Breast epithelium (tissue), 4 donors: ENCODE measurements at places on chromosomes 13 and 19.
A peak's percentile ranks its signal among the peaks of the same experiment; 100 is the strongest.

- H3K27me3 ChIP-seq = no peaks in the 10 kb centered on the region
- H3K4me1 ChIP-seq = no peaks in the 10 kb centered on the region
- no peak overlapping the region for H3K27ac ChIP-seq
- no peak overlapping the region for H3K4me3 ChIP-seq
- no peaks in the 10 kb centered on the region for H3K36me3 ChIP-seq
These were observed 16.2 kb downstream of the PCID2 start for GRCh38 chr13:113192279-113192678.

DNA sequence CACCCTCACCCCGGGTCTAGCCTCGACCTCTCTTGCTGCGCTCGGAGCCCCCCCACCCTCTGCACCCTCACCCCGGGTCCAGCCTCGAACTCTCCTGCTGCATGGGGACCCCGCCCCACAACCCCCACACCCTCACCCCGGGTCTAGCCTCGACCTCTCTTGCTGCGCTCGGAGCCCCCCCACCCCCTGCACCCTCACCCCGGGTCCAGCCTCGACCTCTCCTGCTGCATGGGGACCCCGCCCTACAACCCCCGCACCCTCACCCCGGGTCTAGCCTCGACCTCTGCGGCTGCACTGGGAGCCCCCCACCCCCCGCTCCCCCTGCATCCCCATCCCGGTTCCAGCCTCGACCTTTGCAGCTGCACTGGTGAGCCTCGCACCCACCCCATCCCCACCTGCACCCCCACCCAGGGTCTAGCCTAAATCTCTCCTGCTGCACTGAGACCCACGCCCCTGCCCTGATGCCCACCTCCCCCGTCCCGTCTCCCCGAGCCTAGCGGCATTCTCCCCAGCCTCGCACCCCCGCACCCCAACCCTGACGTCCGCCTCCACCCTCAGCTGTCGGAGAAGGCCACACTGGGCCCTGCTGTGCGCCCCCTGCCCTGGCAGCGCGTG lies 1.8 kb downstream of the CFD start:
- no peak overlapping the region for H3K27ac ChIP-seq
- DNase-seq = no peak
- H3K36me3 ChIP-seq = no peaks in the 10 kb centered on the region
- peaks cover 3% of the 10 kb centered on the region for H3K27me3 ChIP-seq
- H3K4me3 ChIP-seq = peak overlapping the region; percentile 52

DNA sequence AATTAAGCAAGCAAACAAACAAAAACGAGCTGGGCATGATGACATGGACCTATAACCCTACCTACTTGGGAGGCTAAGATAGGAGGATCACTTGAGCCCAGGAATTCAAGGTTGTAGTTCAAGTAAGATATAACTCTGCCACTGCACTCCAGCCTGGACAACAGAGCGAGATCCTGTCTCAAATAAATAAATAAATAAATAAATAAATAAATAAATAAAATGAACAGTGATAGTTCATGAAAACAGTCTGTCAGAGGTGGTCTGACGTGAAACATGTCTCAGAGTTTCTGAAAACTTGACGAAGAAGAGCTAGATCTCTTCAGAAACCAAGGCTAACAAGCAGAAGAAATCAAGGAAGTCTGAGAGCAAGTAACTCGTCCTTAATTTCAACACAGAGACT lies 188.8 kb upstream of the GPC6 start:
- H3K27me3 ChIP-seq = no peaks in the 10 kb centered on the region
- no peaks in the 10 kb centered on the region for H3K4me1 ChIP-seq
- no peak for DNase-seq
- H3K27ac ChIP-seq = no peak overlapping the region
- no peak overlapping the region for H3K4me3 ChIP-seq

DNA sequence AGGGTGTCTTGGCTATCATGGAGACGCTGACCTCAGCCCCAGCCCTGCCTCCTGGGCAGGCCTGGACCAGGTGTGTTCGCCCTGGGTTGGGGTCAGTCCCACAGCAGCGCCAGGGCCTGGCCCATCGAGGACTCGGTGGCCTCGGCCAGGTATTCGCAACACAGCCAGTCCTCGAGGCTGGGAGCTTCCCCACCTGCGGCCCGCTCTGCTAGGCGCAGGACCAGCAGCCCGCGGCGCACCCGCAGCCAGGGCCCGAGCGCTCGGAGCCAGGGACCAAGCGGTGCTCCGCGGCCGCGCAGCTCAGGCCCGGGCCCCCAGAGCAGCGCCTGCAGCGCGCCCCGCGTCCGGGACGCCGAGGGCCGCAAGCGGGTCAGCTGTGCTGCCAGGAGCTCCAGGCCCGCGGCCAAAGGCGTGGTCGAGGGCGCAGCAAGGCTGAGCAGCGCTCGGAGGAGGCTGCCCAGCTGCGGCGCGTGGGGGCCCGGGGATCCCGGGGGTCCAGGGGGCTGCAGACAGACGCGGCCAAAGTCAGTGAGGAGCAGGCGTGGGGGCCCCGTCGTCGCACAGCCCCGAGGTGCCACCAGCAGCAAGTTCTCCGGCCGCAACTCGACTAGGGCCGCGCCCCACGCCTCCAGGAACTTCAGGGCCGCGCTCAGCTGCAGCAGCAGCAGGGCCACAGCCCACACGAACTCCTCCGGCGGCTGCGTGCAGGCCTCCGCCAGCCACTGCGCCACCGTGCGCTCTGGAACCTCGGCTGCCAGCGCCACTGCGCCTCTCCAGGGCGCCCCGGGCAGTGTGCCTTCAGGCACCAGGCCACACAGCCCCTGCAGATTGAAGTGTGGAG lies 6.2 kb downstream of the PEAK3 start:
- no peaks in the 10 kb centered on the region for H3K27me3 ChIP-seq
- no peak overlapping the region for H3K27ac ChIP-seq
- no peaks in the 10 kb centered on the region for H3K36me3 ChIP-seq
- H3K4me1 ChIP-seq = peaks cover 25% of the 10 kb centered on the region

DNA sequence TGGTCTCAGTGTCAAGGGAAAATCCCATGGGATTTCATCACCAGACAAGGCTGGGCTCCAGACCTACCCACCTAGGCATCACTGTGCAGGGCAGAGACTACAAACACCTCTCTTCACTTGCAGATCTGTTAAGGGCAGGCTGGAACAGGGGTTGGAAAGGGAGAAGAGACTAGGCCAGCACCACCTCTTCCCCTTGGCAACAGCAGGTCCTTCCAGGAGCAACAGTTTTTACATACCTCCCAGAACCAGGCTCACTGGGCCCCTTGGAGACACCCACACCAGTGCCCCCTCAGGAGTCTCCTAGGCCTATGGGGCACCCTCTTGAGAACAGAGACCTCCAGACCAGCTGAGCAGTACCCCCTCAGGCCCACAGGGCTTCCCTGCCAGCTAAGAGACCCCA lies 2.5 kb upstream of the UBE2M start:
- H3K4me3 ChIP-seq = no peak overlapping the region
- no peak for DNase-seq

GRCh38 chr19:29687244-29687896 lies 22.1 kb downstream of the PLEKHF1 start:
- peak overlapping the region; percentile 75 for H3K27ac ChIP-seq
- DNase-seq = no peak
- peaks cover 3% of the 10 kb centered on the region for H3K4me1 ChIP-seq

DNA sequence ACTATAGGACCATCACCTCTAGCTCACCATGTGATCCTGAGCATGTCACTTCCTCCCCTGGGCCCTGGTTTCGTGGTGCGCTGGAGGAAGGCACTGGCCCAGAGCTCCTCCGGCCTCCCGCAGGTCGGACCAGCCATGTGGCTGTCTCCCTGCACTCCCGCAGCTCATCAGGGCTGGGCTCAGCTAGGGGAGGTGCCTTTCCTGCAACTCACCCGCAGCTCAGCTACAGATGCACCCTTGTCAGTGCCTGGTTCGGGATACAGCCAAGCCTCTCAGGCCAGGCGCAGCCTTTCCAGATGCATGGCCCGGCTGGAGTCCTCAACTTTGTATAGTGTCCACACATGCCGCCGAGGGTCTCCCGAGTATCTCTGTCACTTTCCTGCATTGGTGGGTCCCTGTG lies 138.2 kb upstream of the VSTM2B start:
- H3K27ac ChIP-seq = no peak overlapping the region
- H3K4me1 ChIP-seq = no peaks in the 10 kb centered on the region
- DNase-seq = no peak
- no peaks in the 10 kb centered on the region for H3K36me3 ChIP-seq

DNA sequence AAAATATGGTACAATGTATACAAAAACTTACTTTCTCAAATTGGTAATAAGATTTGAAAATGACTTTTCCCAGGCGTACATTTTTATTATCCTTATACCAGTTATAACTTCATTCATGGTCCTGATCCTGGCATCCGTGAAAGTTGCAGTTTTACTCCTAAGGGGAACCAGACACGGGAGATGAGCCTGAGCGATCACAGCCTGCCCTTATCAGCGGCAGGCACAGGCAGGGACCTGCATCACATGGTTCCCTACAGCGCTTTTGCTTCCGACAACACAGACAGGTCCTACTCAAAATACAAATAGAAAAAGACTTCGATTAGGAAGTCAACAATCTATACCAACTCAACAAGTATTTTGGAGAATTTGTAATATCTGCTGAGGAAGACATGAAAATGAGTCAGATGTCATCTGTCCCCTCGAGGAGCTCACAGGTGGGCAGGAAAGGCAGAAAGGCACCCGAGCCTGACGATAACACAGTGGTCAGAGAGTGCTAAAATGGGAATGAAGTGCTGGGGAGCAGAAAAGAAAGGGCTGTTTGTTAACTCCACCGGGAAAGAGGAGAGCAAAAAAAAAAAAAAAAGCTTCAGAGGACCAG lies 93.4 kb downstream of the ABCC4 start:
- H3K27me3 ChIP-seq = no peaks in the 10 kb centered on the region
- H3K27ac ChIP-seq = no peak overlapping the region
- no peak overlapping the region for H3K4me3 ChIP-seq

DNA sequence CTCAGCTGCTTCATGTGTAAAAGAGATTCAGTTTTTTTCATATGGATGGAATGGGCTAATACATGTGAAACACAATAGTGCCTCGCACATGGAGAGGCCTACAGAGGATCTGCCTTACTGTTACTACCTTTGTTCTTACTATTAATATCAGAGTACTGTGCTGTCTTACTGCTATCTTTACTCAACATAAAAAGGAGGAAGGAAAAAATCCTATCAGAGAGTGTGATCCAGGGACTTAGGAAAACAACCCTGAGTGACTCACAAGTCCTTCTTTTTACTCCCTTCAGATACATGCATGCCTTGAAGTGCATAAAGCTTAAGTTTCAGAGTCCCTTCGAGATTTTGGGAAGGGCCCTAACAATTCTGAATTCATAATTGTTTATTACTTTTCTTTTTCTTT lies 136.8 kb downstream of the TBC1D4 start:
- H3K27me3 ChIP-seq = no peaks in the 10 kb centered on the region
- no peaks in the 10 kb centered on the region for H3K4me1 ChIP-seq
- peak overlapping the region; percentile 42 for H3K27ac ChIP-seq
- no peak for DNase-seq
- peaks cover 4% of the 10 kb centered on the region for H3K36me3 ChIP-seq
- no peak overlapping the region for H3K4me3 ChIP-seq

DNA sequence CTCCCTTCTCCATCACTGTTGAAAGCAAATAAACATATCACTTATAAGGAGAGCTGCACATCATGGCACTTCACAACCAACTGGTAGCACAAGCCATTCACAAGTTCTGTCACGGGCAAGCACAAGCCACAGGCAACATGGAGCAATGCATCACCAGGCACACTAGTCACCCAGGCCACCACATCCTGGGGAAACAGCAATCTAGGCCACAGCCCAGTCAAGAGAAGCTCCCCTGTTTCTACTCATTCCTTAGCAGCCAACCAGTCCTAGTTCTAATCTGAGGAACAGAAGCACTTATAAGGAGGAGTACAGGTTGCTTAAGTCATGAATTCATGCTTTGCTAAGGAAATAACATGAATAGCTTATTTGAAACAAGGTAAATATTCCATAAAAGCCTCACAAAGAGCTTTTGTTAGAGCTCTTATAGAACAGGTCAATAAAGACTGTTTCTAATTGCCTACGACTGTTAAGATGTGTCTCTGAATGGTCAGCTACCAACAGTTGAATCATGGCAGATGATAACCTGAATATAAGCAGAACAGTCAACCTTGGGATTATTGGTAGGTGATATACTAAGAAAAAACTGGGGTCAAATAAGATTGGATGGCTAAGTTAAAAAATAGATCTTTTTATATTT lies 169.0 kb downstream of the TBC1D4 start:
- H3K27ac ChIP-seq = no peak overlapping the region
- no peaks in the 10 kb centered on the region for H3K27me3 ChIP-seq
- H3K4me1 ChIP-seq = no peaks in the 10 kb centered on the region
- H3K36me3 ChIP-seq = peaks cover 4% of the 10 kb centered on the region
- no peak for DNase-seq

DNA sequence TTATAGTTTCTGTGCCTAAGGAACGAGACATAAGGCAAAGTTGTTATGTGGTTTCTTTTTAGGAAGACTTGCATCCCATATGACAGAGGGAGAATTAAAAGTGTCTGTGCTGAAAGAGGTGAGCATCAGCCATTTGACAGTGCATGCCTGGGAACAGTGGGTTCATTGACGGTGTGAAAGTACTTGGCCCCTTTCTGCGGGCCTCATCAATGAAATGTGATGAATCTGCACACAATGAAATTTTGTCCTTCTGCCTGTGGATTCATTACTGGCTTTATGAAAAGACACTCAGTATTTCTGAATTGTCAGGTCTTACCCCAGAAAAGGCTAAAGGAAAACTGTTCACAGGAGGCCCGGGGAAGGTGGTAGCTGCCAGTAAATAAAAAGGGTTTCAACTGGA lies 295.8 kb downstream of the FOXO1 start:
- DNase-seq = no peak
- H3K27ac ChIP-seq = no peak overlapping the region
- H3K4me3 ChIP-seq = no peak overlapping the region
- no peaks in the 10 kb centered on the region for H3K36me3 ChIP-seq
- H3K4me1 ChIP-seq = no peaks in the 10 kb centered on the region

DNA sequence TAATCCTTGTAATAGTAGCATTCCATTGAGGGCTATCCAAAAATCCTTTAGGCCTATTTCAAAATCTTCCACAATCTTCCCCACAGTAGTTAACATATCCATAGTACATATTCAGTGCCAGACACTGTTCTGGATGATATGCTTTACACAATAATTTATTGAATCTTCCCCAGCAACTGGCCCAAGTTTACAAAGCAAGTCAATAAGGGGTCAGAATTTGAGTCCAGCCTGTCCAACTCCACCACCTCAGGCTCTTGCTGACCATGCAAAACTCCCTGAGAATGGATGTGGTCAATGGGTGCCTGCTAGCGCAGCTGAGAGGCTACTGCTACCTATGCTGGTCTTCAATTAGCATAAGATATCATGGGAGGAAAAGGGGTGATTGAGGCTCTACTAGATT lies 529.6 kb downstream of the FGF9 start:
- no peaks in the 10 kb centered on the region for H3K36me3 ChIP-seq
- no peaks in the 10 kb centered on the region for H3K4me1 ChIP-seq
- no peaks in the 10 kb centered on the region for H3K27me3 ChIP-seq

DNA sequence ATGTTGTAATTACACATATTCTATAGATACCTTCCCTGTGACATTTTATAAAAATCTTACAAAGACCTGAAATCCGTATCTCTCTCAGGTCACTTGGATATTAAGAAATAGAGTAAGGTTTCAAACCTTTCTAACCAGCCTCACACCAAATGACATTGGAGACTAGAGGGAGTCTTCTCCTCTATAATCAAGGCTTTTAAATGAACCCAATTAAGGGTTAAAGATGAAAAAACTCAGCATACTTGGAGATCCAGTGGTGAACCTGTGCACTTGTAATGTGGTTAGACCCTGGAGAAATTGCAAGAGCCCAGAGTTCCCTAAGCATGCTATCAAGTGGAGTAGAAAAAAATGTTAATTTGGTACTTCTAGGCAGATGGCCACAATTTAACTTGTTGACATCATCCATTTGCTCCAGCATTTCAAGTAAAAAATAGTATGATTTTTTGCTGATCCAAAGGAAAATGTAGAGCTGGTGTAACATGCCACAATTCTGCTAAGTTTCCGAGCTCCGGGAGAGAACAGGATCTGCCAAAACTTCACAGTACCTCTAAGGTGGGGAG lies 554.1 kb upstream of the MIR17HG start:
- no peak overlapping the region for H3K4me3 ChIP-seq
- H3K27me3 ChIP-seq = no peaks in the 10 kb centered on the region
- no peaks in the 10 kb centered on the region for H3K36me3 ChIP-seq
- no peaks in the 10 kb centered on the region for H3K4me1 ChIP-seq
